Globus pallidus (tissue), 1 donor: ENCODE measurements at places on chromosomes 3 and 15.

DNA sequence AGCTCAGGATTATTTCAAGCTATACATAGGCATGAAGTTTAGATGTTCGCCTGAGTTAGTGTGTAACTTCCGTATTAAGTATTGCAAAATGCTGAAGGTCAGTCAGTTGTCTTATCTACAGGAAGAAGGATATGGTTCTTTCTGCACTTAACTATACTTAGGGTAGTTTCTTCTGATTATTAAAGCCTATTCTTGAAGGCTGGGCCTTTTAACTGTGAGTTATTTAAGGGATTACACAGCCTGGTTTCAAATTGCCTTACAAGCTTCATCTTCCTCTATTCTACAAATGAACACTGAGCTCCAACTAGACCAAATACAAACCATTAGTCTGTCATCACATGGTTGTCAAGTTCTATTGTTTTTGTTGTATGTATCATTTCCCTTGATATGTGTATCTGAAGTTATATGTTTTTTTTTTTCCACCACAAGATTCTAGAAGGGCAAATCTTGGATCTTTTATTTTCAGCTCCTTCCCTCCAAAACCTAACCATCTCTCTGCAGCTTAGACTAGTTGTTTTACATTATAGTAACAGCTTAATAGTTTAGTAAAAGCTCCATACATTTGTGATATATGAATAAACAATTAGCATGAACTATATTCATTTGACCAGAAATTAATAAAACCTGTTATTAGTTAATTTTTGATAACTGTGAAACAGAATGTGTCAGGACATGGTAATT, 272.9 kb upstream of the KCNMB2 start:
- DNase-seq = no peak

- no peak for DNase-seq
Observed at GRCh38 chr15:98782801-98783200, 134.5 kb downstream of the IGF1R start.

- DNase-seq = no peak
Observed at GRCh38 chr15:42080919-42081830, 13.2 kb downstream of the PLA2G4D start.

GRCh38 chr15:76274226-76274625, 37.0 kb downstream of the ETFA start:
- DNase-seq = no peak

- DNase-seq = no peak
Observed at GRCh38 chr3:63555767-63556166, 96.7 kb upstream of the SNTN start.

DNA sequence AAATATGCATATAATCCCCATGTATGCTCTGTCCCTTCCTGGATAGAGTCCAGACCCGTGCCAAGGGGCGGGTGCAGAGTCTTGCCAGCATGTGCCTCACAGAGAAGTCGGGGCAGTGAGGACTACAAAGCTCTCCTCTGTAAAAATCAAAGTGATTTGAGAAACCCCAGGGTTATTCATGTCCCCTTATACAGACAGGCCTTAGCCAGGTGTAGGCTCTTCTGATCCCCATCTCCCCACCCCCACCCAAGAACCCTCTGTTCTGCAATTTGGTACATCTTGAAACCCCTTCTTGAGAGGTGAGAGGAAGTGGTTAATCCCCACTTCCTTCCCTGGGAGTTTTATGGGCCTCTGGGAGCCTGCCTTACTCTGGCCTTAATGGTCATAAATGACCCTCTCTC, 24.7 kb downstream of the TRIM71 start:
- no peak for DNase-seq

- peak; percentile 51 for DNase-seq
Observed at GRCh38 chr3:135503760-135504686, 461.5 kb upstream of the PPP2R3A start.

DNA sequence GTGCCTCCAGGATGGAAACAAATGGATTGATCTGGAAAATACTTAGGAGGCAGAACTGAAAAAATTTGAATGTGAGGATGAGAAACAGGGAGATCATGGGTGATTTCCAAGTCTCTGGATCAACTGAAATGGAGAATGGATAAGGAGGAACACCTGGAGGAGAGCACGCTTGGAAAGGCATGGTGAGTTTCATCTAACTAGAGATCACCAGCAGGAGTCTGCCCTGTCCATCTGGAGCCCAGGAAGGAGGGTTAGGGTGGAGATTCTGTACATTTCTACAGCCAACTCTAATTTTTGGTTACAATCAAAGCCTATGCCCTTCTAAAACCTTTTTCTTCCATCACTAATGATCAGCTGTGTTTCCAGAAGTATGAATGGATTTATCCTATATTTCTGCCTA, 995.9 kb upstream of the CFAP20DC start:
- no peak for DNase-seq

- DNase-seq = no peak
Observed at GRCh38 chr3:56878074-56878473, 76.3 kb upstream of the ARHGEF3 start.

DNA sequence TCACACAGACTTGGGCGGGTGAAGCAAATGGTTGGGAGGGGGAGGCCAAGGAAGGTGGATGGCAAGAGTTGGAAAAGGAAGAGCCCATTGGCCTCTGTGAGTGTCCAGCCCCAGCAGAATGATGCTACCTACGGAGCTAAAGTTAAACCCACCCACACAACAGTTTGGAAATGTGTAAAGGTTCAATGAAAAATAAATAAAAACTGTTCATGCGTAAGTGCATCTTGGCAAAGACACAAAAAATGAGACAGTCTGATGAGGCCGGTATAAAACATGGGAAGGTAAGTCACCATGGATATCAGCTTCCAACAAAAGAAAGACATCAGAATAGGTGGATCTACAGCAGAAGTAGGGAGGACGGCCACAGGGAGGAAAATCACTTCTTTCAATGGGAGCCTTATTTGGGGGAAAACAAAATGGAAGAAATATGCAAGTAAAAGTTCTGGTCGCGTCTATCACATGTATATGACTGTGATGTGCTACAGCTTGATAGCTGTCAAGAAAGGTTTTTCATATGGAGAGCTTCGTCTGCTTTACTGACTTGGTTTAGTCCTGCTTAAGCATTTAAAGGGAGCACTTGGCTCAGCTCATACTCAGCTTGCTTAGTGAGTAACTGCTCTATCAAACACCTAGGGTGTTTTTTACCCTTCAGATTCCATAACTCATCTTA, 82.8 kb downstream of the TIGIT start:
- no peak for DNase-seq

GRCh38 chr3:26132942-26133341, 343.1 kb downstream of the OXSM start:
- DNase-seq = no peak

DNA sequence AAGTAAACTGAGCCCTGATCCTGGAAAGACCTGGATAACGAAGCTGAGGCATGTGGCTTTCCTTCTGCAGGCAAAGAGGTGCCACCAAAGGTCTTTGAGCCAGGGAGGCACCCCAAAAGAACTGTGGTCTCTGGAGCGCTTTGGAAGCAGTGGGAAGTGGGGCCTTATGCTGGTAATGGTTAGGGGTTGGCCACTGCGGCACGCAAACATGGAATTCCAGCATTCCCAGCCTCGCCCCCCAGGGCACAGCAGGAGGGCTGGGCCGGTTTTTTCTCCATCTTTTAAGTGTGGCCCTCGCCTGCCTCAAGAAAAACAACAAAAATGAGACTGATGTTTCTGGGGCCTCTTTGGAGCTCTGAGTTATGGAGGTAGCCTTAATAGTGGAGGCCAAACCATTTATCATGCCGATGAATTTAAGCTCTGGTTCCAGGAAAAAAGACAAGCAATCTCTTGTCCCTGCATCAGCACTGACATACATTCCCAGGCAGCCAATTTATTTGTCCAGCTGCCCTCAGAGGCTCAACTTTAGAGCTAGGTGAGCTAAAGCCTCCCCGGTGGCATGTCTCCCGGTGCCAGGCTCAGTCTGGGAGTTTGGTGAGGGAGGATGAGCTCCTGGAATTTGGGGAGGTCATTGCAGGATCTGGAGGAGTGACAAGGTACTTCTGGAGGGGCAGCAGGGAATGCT, 109.0 kb downstream of the TLE3 start:
- DNase-seq = no peak

DNA sequence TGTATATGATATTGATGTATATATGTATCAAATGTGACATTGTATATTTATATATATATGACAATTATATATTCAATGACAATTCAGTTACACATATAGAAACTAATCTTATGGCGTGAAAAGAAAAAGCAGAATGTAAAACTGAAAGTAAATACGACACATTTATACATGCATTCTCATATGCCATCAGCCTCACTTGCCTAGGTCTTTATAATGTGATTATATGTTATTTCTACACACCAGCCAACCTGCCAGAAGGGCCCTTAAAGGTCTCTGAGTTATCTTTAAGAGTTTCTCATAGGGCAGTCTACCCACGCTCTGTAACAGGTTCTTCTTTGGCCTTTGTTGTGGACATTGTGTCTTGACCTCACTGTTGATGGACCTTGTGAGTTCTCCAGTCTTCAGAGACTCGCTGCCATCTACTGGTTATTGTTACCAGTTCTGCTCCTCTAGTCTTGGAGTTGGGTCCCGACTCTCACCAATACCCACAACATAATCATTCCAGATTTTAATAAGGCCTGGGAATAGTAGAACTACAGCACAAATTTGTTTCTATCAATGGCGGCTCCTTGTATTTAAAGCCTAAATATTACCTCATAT, 371.5 kb upstream of the GOLIM4 start:
- DNase-seq = peak; percentile 59

DNA sequence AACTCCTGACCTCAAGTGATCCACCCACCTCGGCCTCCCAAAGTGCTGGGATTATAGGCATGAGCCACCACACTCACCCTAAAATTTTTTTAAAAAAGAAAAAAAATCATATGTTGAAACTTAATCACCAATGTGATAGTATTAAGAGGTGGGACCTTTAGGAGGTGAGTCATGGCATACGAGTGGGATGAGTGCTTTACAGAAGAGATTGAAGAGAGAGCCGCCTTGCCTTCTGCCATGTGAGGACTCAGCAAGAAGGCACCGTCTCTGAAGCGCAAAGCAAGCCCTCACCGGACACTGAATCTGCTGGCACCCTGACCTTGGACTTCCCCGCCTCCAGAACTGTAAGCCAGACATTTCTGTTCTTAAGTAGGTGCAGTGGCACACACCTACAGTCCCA, 5.5 kb downstream of the ARPIN start:
- no peak for DNase-seq

DNA sequence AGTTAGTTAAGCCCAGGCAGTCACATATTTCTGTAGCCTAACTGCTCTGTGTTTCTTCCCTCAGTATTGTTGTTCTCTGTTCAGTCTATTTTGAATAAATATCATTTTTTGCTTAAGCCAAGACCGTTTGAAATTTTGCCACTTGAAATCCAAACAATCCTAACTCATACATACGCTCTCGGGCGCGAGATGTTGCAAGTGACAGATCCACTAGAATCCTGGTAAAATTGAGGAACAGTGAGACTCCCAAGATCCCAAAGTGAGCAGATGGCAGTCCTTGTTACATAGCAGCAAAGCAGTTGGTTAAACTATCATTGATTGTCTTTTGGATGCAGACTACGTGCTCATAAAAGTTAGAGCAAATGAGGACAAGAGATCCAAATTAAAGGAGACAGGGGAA, 625.4 kb downstream of the TBL1XR1 start:
- DNase-seq = no peak

GRCh38 chr3:106452096-106452495, 583.3 kb upstream of the CBLB start:
- peak; percentile 66 for DNase-seq

- DNase-seq = no peak
Observed at GRCh38 chr3:40969341-40969740, 230.0 kb upstream of the CTNNB1 start.

GRCh38 chr15:61173899-61174689, 55.0 kb downstream of the RORA start:
- DNase-seq = no peak
